ENCODE measurements at places on chromosomes 6 and 20.

DNA sequence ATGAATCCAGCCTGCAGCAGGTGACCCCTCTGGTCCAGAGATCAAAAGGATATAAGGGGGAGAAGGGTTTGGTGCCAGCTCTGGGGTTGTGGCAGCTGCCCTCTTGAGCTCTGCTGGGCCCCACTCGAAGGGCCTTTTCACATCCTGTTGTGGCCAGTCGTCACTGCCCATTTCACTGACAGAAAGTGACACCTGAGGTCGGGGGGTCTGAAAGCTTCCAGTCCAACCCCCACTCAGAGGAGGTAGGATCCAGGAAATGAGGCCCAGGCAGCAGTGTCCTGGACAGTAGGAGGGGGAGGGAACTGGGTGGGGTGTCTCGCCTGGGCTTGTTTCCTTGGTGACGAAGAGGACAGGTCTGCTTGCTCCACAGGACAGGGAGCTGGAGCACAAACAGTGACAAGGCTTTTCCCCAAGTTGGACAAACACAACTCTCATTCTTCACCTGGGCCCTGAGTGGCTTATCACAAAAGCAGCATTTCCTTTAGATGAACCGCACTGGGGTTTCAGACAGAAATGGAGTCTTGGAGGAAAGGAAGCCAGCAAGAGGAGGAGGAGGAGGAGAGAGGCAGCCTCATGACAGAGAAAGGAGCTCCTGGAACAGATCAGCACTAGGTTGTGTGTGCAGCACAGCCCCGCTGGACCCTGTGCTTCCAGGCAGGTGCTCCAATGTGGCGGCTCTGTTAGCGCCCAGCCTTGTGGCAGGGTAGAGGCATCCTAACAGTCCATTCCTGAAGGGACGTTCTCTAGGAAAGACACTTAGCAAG, 11.0 kb downstream of the FRS3 start:
- DNase-seq, result no peak

DNA sequence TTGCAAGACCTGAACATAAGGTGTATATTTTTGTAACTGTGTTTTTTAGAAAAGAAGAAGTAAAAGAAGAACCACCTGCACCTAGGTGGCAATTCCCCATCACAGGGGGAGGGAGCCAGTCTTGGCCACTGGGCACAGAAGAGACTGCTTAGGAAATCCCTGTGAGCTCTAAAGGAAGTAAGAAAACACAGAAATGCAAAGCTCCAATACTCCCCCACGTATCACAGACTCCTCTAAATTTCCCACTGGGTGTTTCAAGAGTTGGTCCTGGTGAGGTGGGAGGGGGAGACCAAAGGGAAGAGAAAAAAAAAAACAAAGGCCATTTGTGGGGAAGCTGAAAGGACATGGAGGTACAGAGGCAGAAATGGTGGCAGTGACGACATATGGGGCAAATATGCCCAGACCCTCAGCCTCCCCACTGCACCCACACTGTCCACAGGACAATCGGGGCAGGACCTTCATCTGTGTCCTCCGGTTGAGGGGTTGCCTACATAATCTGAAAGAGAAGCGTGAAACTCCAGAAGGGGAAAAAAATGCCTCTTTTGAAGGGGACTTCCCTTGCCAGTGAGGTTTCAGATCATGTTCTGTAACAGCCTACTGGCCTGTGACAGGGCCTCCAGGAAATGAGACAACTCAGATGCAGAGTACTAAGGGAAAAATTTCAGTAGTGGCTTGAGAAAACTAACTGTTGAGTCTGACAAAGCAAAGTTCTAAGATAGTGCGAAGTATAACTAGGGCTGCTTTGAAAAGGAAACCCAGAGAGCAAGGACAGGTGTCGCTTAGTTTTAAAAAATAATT, 226.2 kb upstream of the MARCKS start:
- no peak for DNase-seq

DNA sequence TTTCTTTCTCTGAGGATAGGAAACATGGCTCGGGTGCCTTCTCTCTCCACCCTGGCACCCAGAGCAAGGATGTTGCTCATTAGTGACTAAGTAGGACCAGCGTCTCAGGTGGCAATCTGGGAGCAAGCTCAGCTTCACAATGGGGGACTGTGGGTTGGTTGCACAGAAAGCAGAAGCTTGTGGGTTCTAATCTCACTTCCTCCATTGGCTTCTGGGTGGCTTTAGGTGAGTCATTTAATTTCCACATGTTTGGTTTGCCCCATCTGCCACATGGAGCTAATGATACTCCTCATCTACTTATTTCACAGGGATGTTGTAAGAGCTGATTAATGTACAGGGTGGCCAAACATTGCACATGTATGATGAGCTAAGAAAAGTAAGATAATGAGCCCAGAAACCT, 54.8 kb upstream of the AKIRIN2 start:
- DNase-seq, result no peak

DNA sequence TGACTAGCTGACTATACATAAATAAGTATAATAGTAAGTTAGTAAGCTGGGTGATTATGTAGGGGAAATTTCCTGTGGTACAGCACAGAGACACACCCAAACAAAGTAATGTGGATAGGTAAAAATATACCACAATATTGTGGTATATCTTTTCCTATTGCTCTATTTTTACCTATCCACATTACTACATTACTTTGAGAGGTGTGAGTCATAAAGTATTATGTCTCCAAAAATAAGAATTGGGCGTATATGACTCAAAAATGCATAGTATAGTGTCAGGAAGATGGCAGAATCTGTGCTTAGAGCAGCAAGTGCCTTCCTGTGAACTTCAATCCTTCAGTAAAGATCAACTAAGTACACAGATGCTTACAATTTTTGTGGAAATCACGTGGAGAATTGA, 2.7 kb upstream of the SIRPG start:
- no peak for DNase-seq

GRCh38 chr6:20119485-20119884, 92.8 kb downstream of the MBOAT1 start:
- DNase-seq, result no peak
